Activated CD4-positive, alpha-beta T cell treated with anti-CD3 and anti-CD28 coated beads for 36 hours (primary cell): ENCODE measurements at places on chromosomes 16 and 17. TPM values are rescaled to one million over a fixed set of nuclear protein-coding genes. Genes with fewer than 3 reads are reported as not detected.

The PIRT gene
- total RNA-seq, result not detected

The ZNF750 gene
- total RNA-seq, result not detected

The G6PC1 gene
- total RNA-seq, result not detected

The SULT1A2 gene
- total RNA-seq, result 0.30 TPM

The EVPL gene
- total RNA-seq, result 0.16 TPM

The KRTAP2-1 gene
- not detected for total RNA-seq

The EEF2KMT gene
- total RNA-seq, result 12.2 TPM

The RGS9 gene
- total RNA-seq, result 1.8 TPM

The PIPOX gene
- total RNA-seq, result 1.8 TPM

The TSC2 gene
- total RNA-seq, result 72.9 TPM

The CD300A gene
- total RNA-seq, result 5.8 TPM

DNA sequence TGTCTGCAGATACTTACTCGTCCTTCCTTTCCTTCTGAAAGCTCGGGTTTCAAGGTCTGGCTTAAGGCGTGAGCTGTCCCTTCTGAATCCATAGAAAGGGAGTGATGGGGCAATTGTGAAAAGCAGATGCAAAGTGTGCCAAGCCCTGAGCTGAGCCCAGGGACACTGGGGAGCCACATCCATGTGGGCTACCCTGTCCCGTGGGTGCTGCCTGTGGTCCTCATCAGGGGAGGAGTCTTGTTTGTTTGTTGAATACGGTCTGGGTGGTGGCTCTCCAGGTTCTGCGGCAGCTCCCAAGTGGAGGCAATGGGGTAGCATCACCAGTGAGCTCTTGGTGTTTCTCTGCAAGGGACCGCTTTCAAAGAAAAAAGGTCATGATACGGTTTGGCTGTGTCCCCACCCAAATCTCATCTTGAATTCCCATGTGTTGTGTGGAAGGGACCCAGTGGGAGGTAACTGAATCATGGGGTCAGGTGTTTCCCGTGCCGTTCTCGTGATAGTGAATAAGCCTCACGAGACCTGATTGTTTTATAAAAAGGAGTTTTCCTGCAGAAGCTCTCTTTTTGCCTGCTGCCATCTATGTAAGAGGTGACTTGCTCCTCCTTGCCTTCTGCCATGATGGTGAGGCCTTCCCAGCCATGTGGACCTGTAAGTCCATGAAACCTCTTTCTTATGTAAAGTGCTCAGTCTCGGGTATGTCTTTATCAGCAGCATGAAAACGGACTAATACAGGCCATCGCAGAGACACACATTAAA lies 1.0 kb upstream of the ALG1 start:
- peaks cover 21% of the 10 kb centered on the region for H3K4me1 ChIP-seq
- DNase-seq, result no peak
- H3K4me3 ChIP-seq, result peak overlapping the region; percentile 90

- H3K4me3 ChIP-seq, result no peak overlapping the region
- H3K4me1 ChIP-seq, result no peaks in the 10 kb centered on the region
- DNase-seq, result no peak
- no peaks in the 10 kb centered on the region for H3K27me3 ChIP-seq
- no peaks in the 10 kb centered on the region for H3K36me3 ChIP-seq
Observed at GRCh38 chr16:51538707-51539498, 387.8 kb upstream of the SALL1 start.

- H3K27ac ChIP-seq, result no peak overlapping the region
- H3K4me1 ChIP-seq, result peaks cover 14% of the 10 kb centered on the region
- no peak for DNase-seq
- H3K27me3 ChIP-seq, result no peaks in the 10 kb centered on the region
- H3K4me3 ChIP-seq, result peak overlapping the region; percentile 75
Observed at GRCh38 chr17:82065193-82065637, 389 bp downstream of the DUS1L start.

DNA sequence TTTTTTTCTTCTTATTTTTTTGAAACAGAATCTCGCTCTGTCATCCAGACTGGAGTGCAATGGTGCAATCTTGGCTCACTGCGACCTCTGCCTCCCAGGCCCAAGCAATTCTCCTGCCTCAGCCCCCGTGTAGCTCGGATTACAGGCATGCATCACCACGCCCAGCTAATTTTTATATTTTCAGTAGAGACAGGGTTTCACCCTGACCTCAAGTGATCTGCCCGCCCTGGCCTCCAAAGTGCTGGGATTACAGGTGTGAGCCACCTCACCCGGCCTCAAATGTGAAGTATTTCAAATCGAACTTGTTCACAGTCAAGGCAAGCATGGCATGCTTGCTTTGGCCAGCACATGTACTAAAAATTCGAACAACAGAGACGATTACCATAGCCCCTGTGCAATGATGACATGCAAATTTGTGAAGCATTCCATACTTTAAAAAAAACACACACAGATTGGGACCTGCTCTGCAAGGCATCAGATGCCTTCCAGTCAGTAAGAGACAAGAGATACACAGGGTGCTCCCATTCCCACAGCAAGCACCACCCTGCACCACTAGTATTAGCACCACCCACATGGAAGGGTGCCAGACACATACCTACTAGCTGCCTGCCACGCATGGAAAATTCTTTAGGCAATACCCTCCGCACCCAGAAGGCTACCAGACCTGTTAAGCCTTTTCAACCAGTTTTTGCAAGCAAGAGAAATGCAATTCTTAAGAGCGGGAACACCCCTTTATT lies 47.2 kb downstream of the ANKRD11 start:
- peak overlapping the region; percentile 18 for H3K27ac ChIP-seq
- peaks cover 14% of the 10 kb centered on the region for H3K36me3 ChIP-seq
- peaks cover 97% of the 10 kb centered on the region for H3K4me1 ChIP-seq
- H3K4me3 ChIP-seq, result peak overlapping the region; percentile 15
- H3K27me3 ChIP-seq, result no peaks in the 10 kb centered on the region
- DNase-seq, result no peak

GRCh38 chr17:40219594-40220338 lies 662 bp downstream of the WIPF2 start:
- DNase-seq, result peak; percentile 51
- H3K27ac ChIP-seq, result peak overlapping the region; percentile 76
- peak overlapping the region; percentile 89 for H3K4me3 ChIP-seq
- H3K27me3 ChIP-seq, result no peaks in the 10 kb centered on the region
- peaks cover 30% of the 10 kb centered on the region for H3K4me1 ChIP-seq

- peak overlapping the region; percentile 25 for H3K27ac ChIP-seq
- no peak for DNase-seq
- H3K36me3 ChIP-seq, result no peaks in the 10 kb centered on the region
Observed at GRCh38 chr17:31444026-31444425, 52.6 kb downstream of the RAB11FIP4 start.

DNA sequence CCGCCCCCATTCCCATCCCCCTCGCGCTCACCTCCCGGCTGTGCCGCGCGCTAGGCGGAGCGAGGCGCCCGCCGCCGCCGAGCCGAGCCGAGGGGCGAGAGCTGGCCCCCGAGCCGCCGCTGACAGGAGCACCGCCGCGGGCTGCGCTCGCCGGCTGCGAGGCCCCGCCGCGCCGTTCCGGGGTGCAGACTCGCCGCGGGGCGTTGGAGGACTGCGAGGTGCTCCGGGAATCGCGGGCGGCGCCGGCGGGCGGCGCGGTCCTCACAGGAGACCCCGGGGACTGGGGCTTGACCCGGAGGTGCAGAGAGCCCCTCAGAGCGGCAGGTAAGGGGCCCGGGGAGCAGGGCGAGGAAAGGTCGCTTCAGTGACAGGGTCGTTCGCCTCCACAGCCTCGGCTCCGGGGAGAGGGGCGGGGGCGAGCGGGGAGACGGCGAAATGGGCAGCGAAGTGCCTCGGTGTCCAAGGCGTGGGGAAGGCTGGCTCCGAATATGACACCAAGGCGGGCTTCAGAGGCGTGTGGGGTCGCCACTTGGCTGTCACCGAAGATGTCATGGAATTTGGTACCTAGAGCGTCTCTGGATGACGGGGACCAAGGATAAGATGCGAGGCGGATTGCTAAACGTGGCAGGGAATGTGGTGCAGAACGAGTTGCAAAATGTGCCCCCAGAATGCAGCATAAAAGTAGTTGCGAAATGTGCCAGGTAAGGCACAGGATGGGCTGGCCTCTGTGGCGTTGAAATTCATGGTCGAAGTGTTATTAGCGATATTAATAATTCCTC lies 580 bp downstream of the TANC2 start:
- DNase-seq, result peak; percentile 77
- H3K4me1 ChIP-seq, result peaks cover 26% of the 10 kb centered on the region
- peaks cover 26% of the 10 kb centered on the region for H3K27me3 ChIP-seq
- H3K4me3 ChIP-seq, result peak overlapping the region; percentile 74

- peak; percentile 91 for DNase-seq
- H3K27me3 ChIP-seq, result no peaks in the 10 kb centered on the region
- peaks cover 93% of the 10 kb centered on the region for H3K4me1 ChIP-seq
- peak overlapping the region; percentile 71 for H3K4me3 ChIP-seq
- H3K36me3 ChIP-seq, result peaks cover 16% of the 10 kb centered on the region
Observed at GRCh38 chr17:27466743-27467375, 10.6 kb downstream of the KSR1 start.

GRCh38 chr16:88315543-88316105 lies 67.1 kb upstream of the ZNF469 start:
- peaks cover 11% of the 10 kb centered on the region for H3K27me3 ChIP-seq
- no peak overlapping the region for H3K4me3 ChIP-seq
- H3K27ac ChIP-seq, result no peak overlapping the region

DNA sequence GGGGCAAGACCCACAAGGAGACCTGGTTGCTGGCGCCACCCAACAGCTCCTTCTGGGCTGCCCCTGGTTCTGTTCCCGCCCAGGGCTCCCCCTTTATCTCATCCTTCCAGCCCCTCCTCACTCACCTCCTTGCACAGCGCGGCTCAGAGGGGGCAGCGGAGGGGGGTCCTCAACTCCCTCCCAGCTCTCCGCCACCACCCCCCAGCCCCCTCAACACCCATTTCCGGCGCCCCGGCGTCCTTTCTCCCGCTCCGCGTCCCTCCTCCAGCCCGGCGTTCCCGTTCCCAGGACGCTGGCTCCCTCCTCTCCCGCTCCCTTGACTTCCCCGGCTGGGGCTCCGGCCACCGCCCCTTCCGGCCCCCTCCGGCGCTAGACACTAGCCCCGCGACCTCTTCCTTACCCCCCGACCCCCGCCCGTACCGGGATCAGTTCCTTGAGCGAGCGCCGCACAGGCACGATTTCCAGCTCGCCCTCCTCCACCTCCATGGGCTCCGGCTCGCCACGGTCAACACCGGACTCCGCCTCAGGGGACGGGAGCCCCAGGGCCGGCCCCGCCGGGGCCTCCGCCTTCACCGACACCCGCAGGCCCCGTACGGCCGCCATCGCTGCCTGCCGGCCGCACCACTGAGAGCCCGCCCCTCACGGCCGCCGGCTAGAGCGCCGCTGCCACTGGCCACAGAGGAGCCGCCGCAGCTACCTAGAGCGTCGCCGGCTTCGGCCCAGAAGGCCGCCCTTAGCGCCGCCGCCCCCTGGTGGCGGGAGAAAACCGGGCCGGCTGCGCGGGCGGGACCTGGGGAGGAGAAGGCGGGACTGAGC lies at the start of gene NCBP3:
Gene NCBP3 (minus strand): TSS at position 626 of the 816 bp plus-strand sequence. CDS start 23 bp downstream, at position 603.
- peak within 1 kb of the TSS; percentile 84 for H3K4me3 ChIP-seq
- H3K27ac ChIP-seq, result peak within 1 kb of the TSS; percentile 91
- no peaks in the 10 kb centered on the region for H3K27me3 ChIP-seq
- peaks cover 19% of the 10 kb centered on the region for H3K4me1 ChIP-seq
- H3K36me3 ChIP-seq, result peaks cover 13% of the 10 kb centered on the region

DNA sequence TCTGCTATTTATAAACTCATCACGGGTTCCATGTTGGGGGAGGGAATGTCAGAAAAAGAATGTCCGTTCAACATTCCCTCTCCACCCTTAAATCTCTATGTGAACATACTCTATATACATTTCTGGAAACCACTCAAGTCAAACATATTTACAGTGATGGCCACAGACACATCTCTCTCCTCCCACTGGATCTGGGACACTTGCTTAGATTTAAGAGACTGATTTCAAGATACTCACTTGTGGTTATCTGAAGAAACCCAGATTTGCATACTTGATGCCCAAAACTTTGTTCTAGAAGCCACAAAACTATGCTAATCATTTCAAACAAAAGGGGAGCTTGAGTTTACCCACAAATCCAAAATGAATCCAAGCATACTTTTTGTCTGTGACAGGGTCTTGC lies 182.9 kb upstream of the SOX9 start:
- no peaks in the 10 kb centered on the region for H3K27me3 ChIP-seq
- no peaks in the 10 kb centered on the region for H3K36me3 ChIP-seq
- H3K4me3 ChIP-seq, result no peak overlapping the region
- H3K4me1 ChIP-seq, result no peaks in the 10 kb centered on the region
- H3K27ac ChIP-seq, result no peak overlapping the region

GRCh38 chr16:84740596-84741116 lies 40.9 kb downstream of the USP10 start:
- H3K27ac ChIP-seq, result no peak overlapping the region
- peaks cover 51% of the 10 kb centered on the region for H3K4me1 ChIP-seq
- H3K27me3 ChIP-seq, result no peaks in the 10 kb centered on the region
- no peak for DNase-seq

GRCh38 chr17:33459078-33459940 lies 166.2 kb upstream of the ASIC2 start:
- H3K27me3 ChIP-seq, result peaks cover 14% of the 10 kb centered on the region
- no peaks in the 10 kb centered on the region for H3K4me1 ChIP-seq
- H3K4me3 ChIP-seq, result no peak overlapping the region

DNA sequence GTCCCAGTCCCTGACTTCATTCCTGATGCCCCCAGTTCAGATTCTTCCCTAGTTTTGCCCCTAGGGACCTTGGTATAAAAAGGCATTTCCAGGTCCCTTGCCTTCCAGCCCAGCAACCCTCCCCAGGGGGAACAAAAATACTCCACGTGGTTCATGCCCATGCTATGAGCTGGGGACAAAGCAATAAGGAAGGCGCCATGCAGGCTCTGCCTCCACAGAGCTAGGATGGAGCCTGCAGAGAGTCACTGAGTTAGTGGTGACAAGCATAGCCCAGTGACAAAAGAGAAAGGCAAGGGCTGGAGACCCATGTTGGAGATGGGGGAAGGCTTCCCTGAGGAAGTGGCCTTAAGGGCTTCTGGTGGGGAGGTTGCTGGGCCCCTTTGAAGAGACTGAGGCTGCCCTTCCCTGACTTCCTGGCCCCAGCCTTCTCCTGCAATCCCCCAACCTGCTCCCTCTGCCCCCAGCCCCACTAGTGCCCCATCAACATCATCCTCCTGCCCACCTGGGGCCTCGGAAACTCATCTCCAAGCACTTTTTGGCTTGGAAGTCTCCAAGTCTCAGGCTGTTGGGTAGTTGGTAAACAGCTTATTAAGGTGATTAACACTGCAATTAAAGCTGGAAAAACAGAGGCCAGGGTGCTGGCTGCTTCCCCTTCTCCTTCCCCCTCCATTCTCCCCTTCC lies 9.6 kb downstream of the DLX3 start:
- H3K4me1 ChIP-seq, result no peaks in the 10 kb centered on the region
- H3K4me3 ChIP-seq, result no peak overlapping the region
- no peak overlapping the region for H3K27ac ChIP-seq

DNA sequence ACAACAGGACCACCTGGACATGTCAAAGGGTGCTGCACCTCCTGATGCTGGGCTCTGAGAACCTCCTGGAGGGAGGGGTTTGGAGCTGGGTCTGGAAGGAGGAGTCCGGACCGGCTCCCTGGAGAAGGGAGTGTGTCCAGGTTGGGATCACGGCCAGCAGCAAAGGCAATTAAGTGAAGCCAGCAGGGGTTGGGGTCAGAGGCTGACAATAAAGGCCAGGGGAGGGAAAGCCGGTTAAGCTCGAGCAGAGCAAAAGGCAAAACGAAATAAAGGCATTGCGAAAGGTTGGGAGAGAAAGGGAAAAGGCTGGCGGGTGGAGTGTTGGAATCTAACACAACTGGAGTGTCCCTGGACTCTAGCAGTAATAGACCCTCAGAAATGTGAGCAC lies 992 bp upstream of the CACNG4 start:
- H3K27ac ChIP-seq, result no peak overlapping the region
- no peak for DNase-seq
- peaks cover 50% of the 10 kb centered on the region for H3K27me3 ChIP-seq
- peaks cover 5% of the 10 kb centered on the region for H3K4me1 ChIP-seq
- no peak overlapping the region for H3K4me3 ChIP-seq
